Pancreas (tissue), 10 donors: ENCODE measurements at places on chromosomes 5 and 9. TPM values are rescaled to one million over a fixed set of nuclear protein-coding genes. Genes with fewer than 3 reads are reported as not detected.

DNA sequence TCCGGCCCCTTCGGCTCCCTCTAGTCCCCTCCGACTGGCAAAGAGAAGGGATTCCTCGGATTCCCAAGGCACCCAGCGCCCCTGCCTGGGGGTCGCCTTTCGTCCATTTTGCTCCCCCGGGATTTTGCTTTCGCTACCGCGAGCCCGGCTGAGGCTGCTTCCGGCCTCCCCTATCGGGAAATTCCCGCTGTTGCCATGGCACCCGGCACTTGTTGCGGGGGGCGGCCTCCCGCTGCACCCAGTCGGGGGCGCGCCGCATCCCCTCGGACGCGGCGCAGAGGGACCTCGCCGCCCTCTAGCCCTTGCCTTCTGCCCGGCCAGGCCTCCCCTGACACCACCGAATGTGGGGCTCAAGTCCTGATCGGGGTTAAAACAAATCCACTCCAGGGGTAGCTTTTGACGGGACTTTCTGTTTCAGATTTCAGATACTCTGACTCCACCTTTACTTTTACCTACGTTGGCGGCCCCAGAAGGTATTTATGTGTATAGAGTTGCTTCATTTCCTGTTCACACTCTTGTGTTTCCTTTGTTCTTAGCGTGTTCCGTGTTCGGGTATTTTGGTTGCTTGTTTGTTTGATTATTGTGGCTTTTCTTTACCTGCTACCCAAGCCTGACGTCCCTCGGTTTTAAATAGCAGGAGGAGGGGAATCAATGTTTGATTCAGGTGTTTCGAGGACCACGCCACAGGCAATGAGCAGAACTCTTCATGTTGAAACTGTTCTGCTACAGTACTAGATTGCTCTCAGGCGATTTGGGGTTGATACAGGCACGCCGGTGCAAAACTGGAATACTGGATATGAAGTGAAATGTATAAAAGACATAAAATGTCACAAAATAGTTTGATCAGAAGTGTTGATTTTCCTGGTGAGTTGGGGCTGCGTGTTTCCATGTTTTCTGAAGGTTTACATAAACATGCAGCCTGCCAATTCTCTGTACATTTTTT, 1.5 kb downstream of the PARP8 start:
- peak overlapping the region; percentile 54 for H3K4me3 ChIP-seq
- H3K27ac ChIP-seq, result peak overlapping the region; percentile 96
- H3K36me3 ChIP-seq, result no peaks in the 10 kb centered on the region
- H3K4me1 ChIP-seq, result peaks cover 17% of the 10 kb centered on the region
- peak; percentile 72 for DNase-seq

DNA sequence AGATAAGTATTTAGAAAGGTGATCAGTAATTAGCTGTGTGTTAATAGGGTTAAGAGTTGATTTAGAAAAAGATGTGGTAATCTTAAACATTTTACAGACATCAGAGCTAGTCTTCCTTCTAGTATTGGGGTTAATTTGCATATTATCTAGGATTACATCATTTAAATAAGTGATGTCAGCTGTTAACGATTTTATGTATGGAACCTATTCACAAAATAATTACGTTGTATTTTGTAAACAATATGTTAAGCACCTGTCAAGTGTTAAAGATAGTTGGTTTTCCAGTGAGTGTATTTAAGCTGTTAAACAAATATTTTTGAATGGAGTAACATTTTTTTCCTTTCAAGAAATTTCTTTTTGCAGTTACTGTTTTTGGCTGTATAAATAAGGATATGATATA, 2.2 kb downstream of the DCP2 start:
- H3K36me3 ChIP-seq, result no peaks in the 10 kb centered on the region
- no peak overlapping the region for H3K4me3 ChIP-seq
- no peaks in the 10 kb centered on the region for H3K27me3 ChIP-seq
- DNase-seq, result no peak

DNA sequence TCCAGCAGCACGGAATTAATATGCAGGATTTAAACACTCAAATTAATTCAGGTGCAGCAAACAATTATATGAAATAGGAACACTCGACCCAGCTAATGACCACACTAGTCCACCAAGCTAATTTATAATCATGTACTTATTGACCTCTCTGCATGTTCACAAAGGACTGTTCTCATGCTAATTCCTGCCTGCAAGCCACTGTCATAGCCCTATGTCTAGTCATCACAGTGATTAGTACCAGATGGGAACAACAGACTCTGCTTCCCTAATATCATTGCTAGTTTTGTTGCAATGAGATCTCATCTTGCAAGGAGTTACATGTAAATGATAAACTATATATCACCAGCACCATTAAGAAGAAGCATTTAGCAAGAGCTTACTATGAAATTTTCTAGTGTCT, 553.0 kb upstream of the GRAMD2B start:
- H3K4me3 ChIP-seq, result no peak overlapping the region
- no peaks in the 10 kb centered on the region for H3K36me3 ChIP-seq
- no peaks in the 10 kb centered on the region for H3K4me1 ChIP-seq
- H3K27ac ChIP-seq, result no peak overlapping the region
- no peak for DNase-seq

DNA sequence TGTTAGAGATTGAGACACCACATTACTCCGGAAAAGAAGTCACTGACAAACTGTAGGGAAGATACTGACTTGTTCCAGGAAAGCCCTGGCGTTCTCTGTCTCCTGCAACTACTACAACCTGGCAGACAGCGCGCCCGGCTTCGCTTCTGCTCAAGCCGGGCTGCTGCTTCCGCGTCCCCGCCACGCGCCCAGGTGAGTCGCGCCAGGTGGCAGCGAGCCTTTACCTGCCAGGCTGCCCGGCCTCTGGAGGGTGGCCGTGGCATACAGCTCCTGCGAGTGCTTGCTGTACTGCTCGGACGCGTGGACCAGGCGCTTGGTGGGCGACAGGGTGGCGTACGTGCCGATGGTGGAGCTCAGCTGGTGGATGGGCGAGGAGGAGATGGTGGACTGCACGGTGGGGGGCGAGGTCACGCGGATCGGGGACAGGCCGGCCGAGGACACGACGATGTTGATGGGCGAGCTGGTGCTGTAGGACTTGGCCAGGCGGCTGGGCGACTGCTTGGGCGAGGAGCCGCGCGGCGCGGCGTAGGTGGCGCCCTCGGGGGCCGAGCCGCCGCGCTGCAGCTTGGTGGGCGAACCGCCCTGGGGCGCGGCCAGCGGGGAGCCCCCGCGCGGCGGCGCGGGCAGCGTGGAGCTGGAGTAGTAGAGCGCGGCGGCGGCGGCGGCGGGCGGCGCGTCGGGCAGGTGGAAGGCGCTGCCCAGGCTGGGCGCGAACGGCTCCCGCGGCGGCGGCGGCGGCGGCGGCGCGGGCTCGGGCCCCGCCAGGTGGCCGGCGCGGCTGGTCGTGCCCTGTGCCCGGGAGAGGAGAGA, 519.6 kb downstream of the CTNND2 start:
- no peaks in the 10 kb centered on the region for H3K27me3 ChIP-seq
- peak; percentile 50 for DNase-seq
- H3K36me3 ChIP-seq, result no peaks in the 10 kb centered on the region
- H3K4me3 ChIP-seq, result no peak overlapping the region

- H3K4me1 ChIP-seq, result no peaks in the 10 kb centered on the region
- H3K27ac ChIP-seq, result no peak overlapping the region
- H3K27me3 ChIP-seq, result no peaks in the 10 kb centered on the region
- no peak overlapping the region for H3K4me3 ChIP-seq
- H3K36me3 ChIP-seq, result no peaks in the 10 kb centered on the region
- DNase-seq, result no peak
These were observed 15.9 kb upstream of the ADAMTS2 start for GRCh38 chr5:179361037-179361603.

DNA sequence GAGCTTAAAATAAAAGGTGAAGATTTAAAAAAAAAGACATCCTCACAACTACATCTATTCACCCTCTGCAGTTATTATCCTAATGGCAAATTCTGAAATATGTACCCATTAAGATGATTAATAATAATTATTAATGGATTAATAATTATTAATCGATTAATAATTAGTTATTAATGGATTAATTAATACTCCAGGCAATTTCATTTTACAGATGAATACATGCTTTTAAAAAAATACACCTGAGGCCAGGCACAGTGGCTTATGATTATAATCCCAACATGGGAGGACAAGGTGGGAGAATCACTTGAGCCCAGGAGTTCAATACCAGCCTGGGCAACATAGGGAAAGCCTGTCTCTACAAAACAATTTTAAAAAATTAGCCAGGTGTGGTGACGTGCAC, 182.4 kb downstream of the ARRDC3 start:
- no peak for DNase-seq
- H3K4me3 ChIP-seq, result no peak overlapping the region
- no peaks in the 10 kb centered on the region for H3K36me3 ChIP-seq
- no peak overlapping the region for H3K27ac ChIP-seq
- no peaks in the 10 kb centered on the region for H3K4me1 ChIP-seq

The CCNO gene
- total RNA-seq, result 7.6 TPM

The LECT2 gene
- total RNA-seq, result not detected

The SGTB gene
- 1.9 TPM for total RNA-seq
